ENCODE measurements at places on chromosomes 12 and 14. TPM values are rescaled to one million over a fixed set of nuclear protein-coding genes. Genes with fewer than 3 reads are reported as not detected.

TC2N gene
- total RNA-seq, result 274 TPM

DNA sequence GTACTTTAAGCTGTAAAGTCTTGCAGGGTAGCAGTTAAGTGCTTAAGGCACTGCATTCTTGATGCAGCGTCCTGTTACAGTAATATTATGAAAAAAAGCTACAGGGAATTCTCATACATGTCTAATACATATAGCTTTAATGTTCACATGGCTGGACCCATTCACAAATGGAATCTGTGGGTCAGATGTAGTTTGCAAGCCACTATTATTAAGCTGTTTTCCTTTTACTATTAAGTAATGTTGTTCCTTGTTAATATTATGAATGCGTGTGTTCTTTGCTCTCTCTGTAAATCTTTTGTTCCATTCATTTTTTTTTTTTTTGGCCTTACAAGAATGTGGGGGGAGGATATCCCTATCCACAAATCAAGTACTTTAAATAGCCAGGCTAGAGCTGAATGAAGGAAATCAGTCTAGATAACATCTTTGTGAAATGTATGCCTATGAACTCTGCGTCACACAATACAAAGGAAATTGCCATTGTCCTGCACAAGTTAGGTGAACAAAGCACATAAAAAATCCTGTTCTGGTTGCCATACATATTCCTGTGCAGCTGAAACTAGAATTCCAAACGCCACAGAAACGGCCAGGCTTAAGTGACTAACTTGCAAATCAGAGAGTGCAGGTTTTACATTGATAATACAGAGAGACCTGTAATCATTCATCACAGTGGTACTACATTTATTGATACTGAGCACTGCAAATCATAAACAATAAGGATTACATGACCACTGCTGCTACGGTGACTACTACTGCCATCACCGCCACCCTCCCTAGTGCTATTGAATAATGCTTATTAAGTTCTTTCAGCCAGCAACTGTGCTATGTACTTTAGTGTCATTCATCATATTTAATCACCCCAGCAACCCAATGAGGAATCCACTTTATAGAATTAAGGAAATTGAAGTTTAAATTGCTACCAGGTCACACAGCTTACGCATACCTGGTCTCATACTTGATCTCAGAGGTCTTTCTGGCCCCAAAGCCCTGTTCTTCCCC, 111.9 kb downstream of the HMGA2 start:
- no peak for DNase-seq
- H3K4me1 ChIP-seq, result no peaks in the 10 kb centered on the region
- no peak overlapping the region for H3K4me3 ChIP-seq
- no peak overlapping the region for H3K27ac ChIP-seq
- H3K36me3 ChIP-seq, result no peaks in the 10 kb centered on the region

DNA sequence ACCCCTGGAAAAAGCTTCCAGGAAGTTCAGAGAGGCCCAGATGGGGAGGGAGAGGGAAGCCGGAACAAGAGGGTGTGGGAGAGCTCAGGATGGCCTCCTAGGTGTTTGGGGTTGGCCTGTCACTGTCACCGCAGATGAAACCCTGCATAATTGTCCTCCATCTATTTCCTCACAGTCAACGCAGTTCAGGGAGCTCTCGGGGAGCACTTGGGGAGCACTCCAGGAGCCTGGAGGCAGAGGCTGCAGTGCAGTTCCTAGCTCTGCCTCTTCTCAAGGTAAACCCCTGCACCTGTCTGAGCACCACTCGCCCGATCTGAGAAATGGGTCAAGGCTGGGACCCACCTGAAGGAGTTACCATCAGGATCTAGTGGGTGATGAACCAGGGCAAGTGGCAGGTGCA, 194.6 kb upstream of the LHX5 start:
- DNase-seq, result no peak
- H3K36me3 ChIP-seq, result no peaks in the 10 kb centered on the region
- H3K27ac ChIP-seq, result no peak overlapping the region
- H3K27me3 ChIP-seq, result peaks cover 2% of the 10 kb centered on the region

GARIN6 gene
- not detected for total RNA-seq

DNA sequence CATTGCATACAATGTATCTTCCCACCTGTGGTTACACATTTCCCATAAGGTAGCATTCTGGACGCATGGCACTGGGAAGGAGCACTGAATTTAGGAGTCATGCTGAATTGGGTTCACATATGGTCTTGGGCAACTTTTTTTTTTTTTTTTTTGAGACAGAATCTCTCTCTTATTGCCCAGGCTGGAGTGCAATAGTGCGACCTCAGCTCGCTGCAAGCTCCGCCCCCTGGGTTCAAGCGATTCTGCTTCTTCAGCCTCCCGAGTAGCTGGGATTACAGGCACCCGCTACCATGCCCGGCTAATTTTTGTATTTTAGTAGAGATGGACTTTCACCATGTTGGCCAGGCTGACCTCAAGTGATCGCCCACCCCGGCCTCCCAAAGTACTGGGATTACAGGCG, 13.3 kb downstream of the DIP2B start:
- peak overlapping the region; percentile 61 for H3K27ac ChIP-seq
- H3K4me3 ChIP-seq, result no peak overlapping the region
- DNase-seq, result no peak
- peaks cover 57% of the 10 kb centered on the region for H3K4me1 ChIP-seq
- H3K27me3 ChIP-seq, result no peaks in the 10 kb centered on the region

GRCh38 chr14:76957224-76957891, 71.2 kb downstream of the IRF2BPL start:
- no peak for DNase-seq
- H3K4me3 ChIP-seq, result no peak overlapping the region

GRCh38 chr12:25263594-25263993, 12.9 kb upstream of the KRAS start:
- H3K27me3 ChIP-seq, result no peaks in the 10 kb centered on the region
- no peak overlapping the region for H3K27ac ChIP-seq
- no peaks in the 10 kb centered on the region for H3K36me3 ChIP-seq
- no peaks in the 10 kb centered on the region for H3K4me1 ChIP-seq
- no peak for DNase-seq
- H3K4me3 ChIP-seq, result no peak overlapping the region

- no peak overlapping the region for H3K4me3 ChIP-seq
- H3K27ac ChIP-seq, result peak overlapping the region; percentile 7
- peaks cover 10% of the 10 kb centered on the region for H3K4me1 ChIP-seq
- DNase-seq, result no peak
Observed at GRCh38 chr14:24665440-24665991, 31.5 kb upstream of the GZMB start.

Data from T-cell (primary cell).